Fibroblast of the aortic adventitia (primary cell): ENCODE measurements at places on chromosomes 1 and 21.

DNA sequence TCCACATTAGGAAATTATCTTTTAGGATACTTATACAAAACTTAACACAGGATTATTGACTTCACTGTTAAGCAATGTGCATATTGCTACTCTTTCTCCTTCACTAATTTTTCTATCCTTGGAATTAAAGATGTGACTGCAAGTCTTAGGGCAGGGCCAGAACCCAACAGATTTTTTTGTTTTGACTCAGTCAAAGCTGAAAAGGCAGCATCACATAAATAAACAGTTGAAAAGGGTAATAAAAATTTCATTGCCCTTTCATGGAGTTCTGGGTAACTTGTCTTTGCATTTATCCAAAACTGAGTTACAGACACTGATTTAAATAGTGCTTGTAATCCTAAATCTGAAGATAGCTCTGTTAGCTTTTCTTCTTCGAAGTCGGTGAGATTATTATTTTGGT is 1.9 kb upstream of the TMEM35B start:
- DNase-seq = no peak

- DNase-seq = no peak
Measured at GRCh38 chr1:6753320-6754140, 31.7 kb upstream of the CAMTA1 start.

DNA sequence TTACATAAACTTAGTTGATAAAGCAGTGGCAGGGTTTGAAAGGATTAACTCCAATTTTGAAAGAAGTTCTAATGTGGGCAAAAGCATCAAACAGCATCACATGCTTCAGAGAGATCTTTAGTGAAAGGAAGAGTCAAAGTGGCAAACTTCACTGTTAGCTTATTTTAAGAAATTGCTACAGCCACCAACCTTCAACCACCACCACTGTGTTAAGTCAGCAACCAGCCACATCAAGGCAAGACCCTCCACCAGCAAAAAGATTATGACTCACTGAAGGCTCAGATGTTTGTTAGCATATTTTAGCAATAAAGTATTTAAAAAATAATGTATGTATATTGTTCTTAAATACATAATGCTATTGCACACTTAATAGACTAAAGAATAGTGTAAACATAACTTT is 21.3 kb upstream of the MAGI3 start:
- DNase-seq = no peak

GRCh38 chr21:17466166-17466565 is 46.7 kb upstream of the CXADR start:
- DNase-seq = peak; percentile 39

GRCh38 chr1:243582326-243582725 is 267.7 kb downstream of the AKT3 start:
- peak; percentile 70 for DNase-seq

- peak; percentile 47 for DNase-seq
Measured at GRCh38 chr1:205444300-205444930, 11.4 kb downstream of the BLACAT1 start.

- peak; percentile 33 for DNase-seq
Measured at GRCh38 chr1:78038491-78038939, 7.3 kb upstream of the GIPC2 start.

- no peak for DNase-seq
Measured at GRCh38 chr1:246768403-246769020, 44.3 kb downstream of the SCCPDH start.

- peak; percentile 78 for DNase-seq
Measured at GRCh38 chr1:63746129-63746864, 27.5 kb upstream of the ROR1 start.

- peak; percentile 74 for DNase-seq
Measured at GRCh38 chr1:55970526-55971110, 608.7 kb downstream of the PLPP3 start.

- DNase-seq = no peak
Measured at GRCh38 chr21:36171336-36171735, 14.7 kb downstream of the DOP1B start.

GRCh38 chr21:17660452-17660851 is 47.8 kb upstream of the BTG3 start:
- peak; percentile 17 for DNase-seq

GRCh38 chr1:41009466-41009865 is 12.1 kb downstream of the SLFNL1 start:
- no peak for DNase-seq

GRCh38 chr1:211231873-211232272 is 27.3 kb upstream of the RCOR3 start:
- no peak for DNase-seq

DNA sequence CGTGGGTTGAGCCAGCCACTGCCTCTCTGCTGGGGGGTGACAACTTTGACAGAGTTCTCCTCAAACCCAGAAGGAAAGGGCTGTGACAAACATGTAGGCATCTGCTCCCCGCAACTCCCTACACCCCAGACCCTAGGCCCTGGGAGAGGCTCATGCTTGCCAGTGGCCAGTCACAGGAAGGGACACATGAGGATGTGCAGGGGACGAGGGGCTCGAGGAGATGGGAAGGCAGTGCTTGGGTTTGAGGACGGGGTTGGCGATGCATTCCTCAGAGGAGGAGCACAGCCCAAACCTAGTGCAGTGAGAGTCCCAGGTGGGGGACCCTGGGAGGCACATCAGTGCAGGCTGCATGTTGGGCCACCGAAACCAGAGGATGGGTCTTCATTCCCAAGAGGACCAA is 62.1 kb downstream of the STUM start:
- no peak for DNase-seq

GRCh38 chr1:116855191-116855619 is 54.5 kb upstream of the PTGFRN start:
- DNase-seq = peak; percentile 68

DNA sequence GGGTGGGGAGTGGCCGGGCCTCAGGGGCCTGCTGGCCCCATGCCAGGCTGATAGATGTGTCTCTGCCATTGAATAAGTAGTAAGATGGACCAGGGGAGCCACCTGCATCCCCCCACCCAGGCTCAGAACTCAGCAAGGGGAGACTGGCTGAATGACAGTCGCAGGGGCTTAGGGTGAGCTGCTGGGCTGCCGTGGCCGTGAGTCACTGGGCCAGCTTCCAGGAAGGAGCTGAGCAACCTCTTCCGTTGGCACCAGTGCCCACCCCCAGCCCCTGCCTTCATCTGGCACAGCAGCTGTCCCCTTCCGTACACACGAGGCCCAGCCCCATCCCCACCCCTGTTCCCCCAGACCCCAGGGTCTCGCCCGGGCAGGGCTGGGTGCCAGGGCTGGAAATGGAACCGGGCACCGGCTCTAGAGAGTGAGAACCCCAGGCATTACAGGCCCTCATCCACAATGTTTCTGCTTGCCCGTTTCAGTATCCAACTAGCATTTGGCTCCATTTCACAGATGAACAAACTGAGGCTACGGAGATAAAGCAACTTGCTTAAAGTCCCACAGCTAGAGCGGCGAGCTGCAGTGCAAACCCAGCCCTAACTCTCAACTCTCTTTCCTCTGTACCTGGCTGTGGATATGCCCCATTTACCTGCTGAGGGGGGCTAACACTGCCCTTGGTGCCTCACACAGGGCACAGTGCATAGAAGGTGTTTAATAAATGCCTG is 10.2 kb downstream of the WNT4 start:
- DNase-seq = peak; percentile 66

DNA sequence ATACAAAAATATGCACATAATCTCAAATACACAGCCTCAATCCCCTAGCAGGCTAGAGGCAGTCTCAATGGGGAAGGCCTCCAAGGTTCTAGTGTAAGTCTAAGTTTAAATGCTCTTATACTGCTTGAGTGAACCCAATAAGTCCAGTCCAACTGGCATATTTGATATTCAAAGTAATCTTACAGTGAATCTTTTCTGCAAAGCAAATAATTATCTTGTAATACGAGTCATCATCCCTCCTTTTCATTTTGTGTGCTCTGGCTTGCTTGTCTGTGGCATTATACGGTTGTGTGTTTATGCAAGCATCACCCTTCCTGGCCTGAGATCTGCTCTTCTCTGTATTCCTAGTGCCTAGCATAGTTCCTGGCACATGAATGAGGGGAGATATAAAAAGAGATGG is 166.9 kb upstream of the HMGB4 start:
- DNase-seq = no peak

GRCh38 chr21:21045518-21045917 is 47.3 kb downstream of the NCAM2 start:
- peak; percentile 39 for DNase-seq

DNA sequence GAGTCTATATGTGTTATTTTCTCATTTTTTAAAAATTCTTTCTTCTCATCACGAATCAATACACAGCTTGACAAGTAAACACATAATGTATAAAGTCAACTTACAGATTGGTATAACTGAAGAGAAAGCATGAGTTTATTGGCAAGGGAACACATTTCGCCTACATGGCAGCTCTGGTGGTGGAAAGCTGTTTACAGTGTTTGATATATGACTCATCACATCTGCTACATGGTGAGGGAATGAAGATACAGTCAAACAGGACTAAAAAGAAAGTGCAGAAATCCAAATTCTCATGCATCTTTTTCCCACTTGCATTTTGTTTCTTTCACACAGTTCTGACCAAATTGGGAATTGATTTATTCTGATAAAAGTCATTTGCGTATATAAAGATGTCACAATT is 122.2 kb upstream of the ADGRL4 start:
- DNase-seq = peak; percentile 79

DNA sequence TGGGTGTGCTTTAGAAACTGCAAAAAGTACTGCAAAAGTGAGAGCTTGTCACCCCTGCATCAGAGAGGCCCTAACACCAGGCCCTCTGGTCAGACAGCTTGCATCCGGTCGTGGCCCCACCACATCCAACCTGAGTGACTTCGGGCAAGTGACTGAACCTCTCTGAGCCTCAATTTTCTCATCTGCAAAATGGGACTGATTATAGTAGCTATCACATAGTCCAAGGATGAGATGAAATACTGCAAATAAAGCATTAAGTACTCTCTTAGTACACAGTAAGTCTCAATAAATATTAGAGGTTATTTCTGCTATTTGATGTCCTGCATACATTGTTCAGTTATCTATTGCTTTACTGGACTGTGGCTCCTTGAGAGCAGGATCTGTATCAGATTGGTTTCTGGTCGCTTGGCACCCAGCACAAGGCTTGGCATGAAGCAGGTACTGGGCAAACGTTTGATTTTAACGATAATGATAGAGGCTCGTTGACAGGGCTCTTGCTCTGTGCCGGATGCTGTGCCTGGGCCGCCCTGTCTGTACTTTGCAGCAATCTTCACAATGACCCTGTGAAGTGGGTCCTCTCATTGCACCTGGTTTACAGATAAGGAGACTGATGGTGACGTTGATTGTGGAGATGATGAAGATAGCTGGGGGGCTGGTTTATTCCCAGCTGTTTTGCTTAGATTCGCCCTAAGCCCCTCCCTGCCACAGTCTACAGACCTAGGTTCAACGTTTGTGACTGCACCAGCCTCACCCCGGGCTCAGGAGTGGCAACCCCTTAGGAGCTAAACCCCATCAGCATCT is 43.6 kb downstream of the RAP1GAP start:
- no peak for DNase-seq

DNA sequence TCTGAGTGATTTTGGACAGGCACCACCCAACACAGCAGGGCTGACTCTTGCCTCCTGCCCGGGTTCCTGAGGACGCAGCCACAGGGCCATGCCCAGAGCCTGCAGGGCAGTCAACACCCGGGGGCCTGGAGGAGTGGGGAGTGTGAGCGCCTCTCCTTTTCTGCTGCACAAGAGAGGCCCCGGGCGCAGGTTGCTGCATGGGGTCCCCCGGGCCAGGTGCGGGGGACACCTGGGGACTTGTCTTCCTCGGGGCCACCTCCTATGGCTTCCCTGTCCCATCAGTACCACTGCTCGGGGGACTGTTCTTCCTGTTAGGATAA is 6.9 kb upstream of the TTC34 start:
- DNase-seq = no peak

GRCh38 chr21:35461700-35462099 is 412.6 kb upstream of the RUNX1 start:
- no peak for DNase-seq

DNA sequence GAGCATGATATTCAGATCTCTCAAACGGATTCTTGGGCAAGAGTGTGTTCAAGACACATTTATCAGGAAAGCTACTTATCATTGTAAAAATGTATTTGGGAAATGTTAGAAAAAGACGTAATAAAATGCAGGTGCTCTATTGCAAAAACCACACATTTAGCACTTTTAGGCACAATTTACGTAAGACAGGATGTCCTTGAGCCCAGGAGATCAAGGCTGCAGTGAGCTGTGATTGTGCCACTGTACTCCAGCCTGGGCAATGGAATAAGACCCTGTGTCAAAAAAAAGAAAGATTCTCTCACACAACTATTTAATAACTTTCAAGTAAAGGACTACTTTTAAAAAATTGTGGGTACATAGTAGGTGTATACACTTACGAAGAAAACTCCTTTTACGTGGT is 18.4 kb downstream of the SLC25A33 start:
- no peak for DNase-seq

GRCh38 chr21:45988366-45989347 is 7.1 kb downstream of the COL6A1 start:
- no peak for DNase-seq

DNA sequence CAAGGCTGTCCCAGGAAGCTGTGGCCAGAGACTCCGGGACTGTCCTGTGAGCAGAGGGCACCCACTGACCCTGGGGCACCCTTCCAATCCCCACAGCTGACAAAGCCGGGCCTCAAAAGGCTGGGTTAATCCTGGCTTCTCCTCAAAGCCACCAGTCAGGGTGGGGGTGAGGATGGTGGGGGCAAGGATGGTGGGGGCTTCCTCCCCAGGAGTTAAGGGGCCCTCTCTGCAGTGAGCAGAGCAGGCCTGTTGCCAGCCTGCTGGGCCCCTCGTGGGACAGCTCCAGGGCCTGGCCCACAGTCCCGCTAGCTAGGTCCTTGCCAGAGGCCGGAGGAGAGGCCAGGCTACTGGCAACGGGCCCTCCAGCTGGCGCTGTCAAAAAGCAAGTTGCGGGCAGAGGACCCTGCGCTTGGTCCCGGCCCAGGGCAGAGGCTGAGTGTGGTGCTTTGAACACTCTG is 37.9 kb upstream of the CCDC27 start:
- DNase-seq = no peak

- no peak for DNase-seq
Measured at GRCh38 chr1:91979383-91979782, 30.2 kb downstream of the BRDT start.
